ENCODE measurements at places on chromosomes 13 and 19.
A peak's percentile ranks its signal among the peaks of the same experiment; 100 is the strongest.

- DNase-seq: no peak
Measured at GRCh38 chr19:14525729-14526128, 3.7 kb upstream of the TECR start.

DNA sequence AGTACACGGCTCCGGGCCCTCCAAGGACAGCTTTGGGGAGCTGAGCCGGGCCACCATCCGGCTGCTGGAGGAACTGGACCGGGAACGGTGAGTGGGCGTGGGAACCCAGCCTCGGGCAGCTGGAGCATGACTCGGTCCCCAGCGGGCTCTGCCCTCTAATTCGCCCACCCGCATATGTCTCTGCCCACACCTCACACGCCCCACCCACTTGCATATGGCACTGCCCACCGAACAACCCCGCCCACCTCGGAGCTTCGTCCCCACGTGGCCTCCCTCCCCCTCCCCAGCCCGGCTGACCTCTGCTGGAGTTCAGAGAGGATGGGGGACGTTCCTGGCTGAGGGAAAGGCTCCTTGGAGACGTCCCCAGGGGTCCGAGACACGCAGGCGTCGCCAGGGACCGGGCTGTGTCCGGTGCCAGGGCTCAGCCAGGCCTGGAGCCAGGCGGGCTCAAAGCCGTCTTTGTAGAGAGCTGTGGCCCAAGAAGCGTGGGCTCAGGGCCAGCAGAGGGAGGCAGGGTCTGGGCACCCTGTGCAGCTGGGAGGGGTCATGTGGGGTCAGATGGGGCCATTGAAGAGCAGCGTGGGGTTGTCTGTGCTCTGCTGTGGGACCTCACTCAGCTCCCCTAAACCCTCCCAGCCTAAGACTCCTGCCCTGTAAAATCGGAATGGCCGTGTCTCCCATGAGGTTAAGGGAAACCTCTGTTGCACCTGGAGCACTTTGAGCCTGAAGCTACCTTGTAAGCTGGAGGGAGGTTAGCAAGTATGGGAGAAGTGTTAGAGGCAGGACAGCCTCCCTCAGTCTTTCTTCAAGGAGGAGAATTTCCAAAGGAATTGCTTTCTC, 3.8 kb downstream of the APC2 start:
- no peak for DNase-seq

- DNase-seq: peak; percentile 7
Measured at GRCh38 chr13:31476266-31476665, 263.1 kb upstream of the RXFP2 start.

DNA sequence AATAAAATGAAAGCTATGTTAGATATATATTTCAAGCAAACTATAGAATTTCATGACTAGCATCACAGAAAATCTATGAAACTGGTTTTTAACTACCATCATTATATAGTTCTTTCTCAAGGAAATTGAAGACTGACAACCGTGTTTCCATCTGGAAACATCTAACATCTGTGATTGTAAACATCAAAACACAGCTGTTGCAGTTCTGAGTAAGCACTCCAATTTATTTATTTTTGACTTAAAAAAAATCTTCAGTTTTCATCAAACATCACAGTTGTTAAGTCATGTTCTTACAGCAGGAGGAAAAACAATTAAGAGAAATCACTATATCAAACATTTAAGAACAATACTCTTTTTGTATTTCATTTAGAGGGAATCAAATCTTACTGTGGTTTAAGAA, 1653.0 kb upstream of the MIR17HG start:
- no peak for DNase-seq

DNA sequence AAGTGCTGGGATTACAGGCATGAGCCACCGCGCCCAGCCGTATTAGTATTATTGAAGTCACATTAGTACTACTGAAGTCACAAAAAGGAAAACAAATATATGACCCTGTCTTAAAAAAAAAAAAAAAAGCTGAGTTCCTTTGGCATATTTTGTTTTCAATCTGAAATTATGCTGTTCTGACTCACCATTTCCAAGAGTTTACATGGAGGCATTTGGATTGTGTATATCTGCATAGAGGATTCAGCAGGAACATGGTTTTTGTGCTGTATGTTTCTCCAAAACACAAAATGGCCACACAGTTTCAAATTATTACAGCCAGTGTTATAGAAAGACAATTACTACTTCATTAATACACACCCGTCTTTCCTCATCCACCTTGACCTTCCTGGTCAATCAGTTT, 103.5 kb upstream of the TSC22D1 start:
- DNase-seq: no peak

GRCh38 chr13:40464337-40465014, 202.0 kb downstream of the FOXO1 start:
- DNase-seq: no peak

DNA sequence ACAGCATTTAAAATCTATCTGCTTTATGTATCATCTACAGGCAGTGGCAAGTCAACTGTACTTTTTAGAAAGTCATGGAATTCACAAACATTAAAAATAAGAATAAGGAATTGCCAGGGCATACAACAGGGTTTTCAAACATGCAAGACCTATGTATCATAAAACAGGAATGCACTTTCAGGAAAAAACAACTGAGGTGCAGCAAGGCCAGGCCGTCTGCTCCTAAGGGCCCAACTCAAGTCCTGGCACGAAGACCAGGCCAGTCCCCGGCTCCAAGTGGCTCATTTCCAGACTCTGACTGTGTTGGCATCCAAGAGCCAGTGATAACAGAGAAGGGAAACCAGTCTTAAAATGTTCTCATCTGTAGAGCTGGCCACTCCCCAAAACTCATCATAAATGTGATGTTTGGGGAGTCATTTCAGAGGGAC, 7.1 kb downstream of the RFX2 start:
- peak; percentile 95 for DNase-seq

GRCh38 chr19:11570039-11570462, 7.4 kb downstream of the ACP5 start:
- no peak for DNase-seq

DNA sequence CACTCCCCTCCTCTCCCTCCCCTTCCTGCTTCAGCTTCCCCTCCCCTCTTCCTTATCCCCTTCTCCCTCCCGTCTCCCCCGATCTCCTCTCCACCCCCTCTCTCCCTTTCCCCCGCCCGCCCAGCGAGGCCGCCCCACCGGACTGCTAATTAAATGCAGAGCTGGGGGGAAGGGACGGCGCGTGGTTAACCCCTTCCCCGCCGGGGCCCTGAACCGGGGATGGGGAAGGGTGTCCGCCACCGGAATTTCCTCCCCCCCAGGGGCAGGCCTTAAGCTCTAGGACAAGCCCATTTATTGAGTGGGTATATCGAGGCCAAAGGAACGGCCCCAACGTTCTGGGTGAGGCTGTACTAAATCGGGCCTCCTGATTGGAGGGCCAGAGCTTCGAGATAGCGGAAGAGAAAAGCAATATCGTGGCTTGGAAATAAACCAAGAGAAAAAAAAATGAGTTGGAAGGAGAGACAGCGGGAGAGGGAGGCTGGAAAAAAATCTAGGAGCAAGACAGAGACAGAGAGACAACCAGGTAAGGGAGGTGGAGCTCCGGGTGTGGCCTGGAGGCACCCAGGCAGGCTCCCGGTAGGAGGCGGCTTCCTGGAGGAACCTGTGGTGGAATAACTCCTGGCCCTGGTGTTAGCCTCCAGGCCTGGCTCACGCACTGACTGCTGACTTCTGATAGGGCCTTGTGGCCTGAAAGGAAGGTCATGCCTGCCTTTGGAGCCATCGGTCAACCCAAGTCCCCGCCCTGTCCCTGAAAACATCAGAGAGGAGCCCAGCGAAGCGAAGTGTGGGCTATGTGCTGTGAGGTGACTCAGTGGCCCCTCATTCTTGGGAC, 11.6 kb upstream of the JUND start:
- DNase-seq: no peak

All from GM04504 (cell line).